ENCODE measurements at places on chromosomes 6 and 20. TPM values are rescaled to one million over a fixed set of nuclear protein-coding genes. Genes with fewer than 3 reads are reported as not detected.

DNA sequence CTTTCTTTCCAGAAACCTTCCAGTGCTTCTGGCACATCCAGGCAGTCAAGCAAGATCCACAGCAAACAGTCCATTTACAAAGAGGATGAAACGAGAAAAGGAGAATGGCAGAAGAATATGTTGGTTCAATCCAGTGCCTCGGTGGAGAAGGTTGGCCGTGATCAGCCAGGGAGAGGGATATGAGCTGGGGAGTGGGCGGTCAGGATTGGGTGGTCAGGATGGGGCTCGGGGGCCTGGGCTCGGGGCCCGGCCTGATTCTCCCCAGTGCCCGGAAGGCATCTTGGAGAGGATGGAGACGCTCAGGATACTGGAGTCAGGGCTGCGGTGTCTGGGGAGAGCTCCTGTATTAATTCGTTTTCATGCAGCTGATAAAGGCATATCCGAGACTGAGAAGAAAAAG, 61.3 kb downstream of the EFCAB8 start:
- no peak overlapping the region for H3K27ac ChIP-seq
- H3K27me3 ChIP-seq: peaks cover 34% of the 10 kb centered on the region
- DNase-seq: no peak
- H3K36me3 ChIP-seq: peaks cover 4% of the 10 kb centered on the region

- H3K4me1 ChIP-seq: no peaks in the 10 kb centered on the region
- no peak overlapping the region for H3K4me3 ChIP-seq
- H3K27me3 ChIP-seq: no peaks in the 10 kb centered on the region
- no peaks in the 10 kb centered on the region for H3K36me3 ChIP-seq
- no peak for DNase-seq
Measured at GRCh38 chr20:15866916-15867730, 706.1 kb downstream of the KIF16B start.

DNA sequence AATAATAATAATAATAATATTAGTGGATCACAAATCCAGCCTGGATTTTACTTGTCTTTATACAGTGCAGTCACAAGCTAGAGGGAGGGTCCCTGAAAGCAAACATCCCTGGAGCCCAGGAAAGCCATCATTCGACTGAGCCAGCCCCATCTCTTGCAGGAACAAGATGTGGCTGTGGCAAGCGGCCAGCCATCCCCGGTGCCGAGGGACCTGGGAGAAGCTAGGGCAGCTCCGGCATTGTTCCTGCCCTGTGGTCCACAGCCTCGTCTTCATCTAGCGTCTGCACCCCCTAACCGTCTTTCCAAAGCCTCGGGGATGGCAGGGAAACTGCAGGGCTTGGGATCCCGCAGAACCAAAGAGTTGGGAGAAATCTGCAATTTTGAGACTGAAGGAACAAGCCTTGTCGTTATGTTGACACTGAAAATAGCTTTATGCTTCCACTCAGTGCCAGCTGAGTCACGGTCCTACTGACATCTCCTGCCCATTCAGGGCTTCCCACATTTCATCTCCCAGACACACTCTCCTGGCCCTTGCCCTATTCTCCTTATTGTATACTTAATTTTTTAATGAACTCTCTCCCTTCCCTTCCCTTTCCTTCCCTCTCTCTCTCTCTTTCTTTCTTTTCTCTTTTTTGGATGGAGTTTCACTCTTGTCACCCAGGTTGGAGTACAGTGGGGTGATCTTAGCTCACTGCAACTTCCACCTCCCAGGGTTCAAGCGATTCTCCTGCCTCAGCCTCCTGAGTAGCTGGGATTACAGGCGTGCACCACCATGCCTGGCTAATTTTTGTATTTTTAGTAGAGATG, 62.5 kb upstream of the ZNFX1 start:
- no peak overlapping the region for H3K27ac ChIP-seq
- H3K36me3 ChIP-seq: peaks cover 5% of the 10 kb centered on the region
- peaks cover 8% of the 10 kb centered on the region for H3K4me1 ChIP-seq
- H3K4me3 ChIP-seq: no peak overlapping the region

- no peak overlapping the region for H3K27ac ChIP-seq
- H3K4me3 ChIP-seq: no peak overlapping the region
- H3K4me1 ChIP-seq: peaks cover 17% of the 10 kb centered on the region
- no peaks in the 10 kb centered on the region for H3K36me3 ChIP-seq
Measured at GRCh38 chr6:41630946-41631345, 7.3 kb upstream of the MDFI start.

GRCh38 chr6:137246791-137247202, 27.6 kb upstream of the IFNGR1 start:
- no peak overlapping the region for H3K4me3 ChIP-seq
- no peaks in the 10 kb centered on the region for H3K36me3 ChIP-seq
- H3K4me1 ChIP-seq: no peaks in the 10 kb centered on the region
- H3K27me3 ChIP-seq: no peaks in the 10 kb centered on the region
- no peak for DNase-seq

DNA sequence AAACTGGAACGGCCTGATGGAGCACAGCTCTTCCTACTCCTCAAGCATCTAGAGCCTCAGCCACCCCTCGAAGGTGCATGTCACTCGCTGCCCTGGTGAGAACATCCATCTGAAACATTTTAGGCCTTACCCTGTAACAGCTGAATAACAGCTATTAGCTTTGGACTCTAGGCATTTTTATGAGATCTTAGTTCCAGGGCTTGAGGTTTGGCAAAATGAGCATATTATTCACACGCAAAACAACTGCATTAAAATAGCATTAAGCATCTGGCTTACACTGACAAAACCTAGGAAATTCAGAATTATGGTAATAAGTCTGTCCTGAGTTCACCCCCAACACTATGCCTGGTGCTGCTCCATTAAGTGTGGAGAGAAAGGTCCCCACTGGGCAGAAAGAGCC, 56.1 kb downstream of the ADAT2 start:
- peaks cover 6% of the 10 kb centered on the region for H3K36me3 ChIP-seq
- no peak overlapping the region for H3K4me3 ChIP-seq
- no peak overlapping the region for H3K27ac ChIP-seq
- DNase-seq: no peak
- H3K27me3 ChIP-seq: no peaks in the 10 kb centered on the region
- peaks cover 34% of the 10 kb centered on the region for H3K4me1 ChIP-seq

GRCh38 chr20:47551222-47551621, 49.5 kb downstream of the NCOA3 start:
- H3K4me3 ChIP-seq: no peak overlapping the region
- H3K4me1 ChIP-seq: peaks cover 6% of the 10 kb centered on the region
- DNase-seq: no peak
- peaks cover 12% of the 10 kb centered on the region for H3K36me3 ChIP-seq
- H3K27ac ChIP-seq: no peak overlapping the region
- no peaks in the 10 kb centered on the region for H3K27me3 ChIP-seq

DNA sequence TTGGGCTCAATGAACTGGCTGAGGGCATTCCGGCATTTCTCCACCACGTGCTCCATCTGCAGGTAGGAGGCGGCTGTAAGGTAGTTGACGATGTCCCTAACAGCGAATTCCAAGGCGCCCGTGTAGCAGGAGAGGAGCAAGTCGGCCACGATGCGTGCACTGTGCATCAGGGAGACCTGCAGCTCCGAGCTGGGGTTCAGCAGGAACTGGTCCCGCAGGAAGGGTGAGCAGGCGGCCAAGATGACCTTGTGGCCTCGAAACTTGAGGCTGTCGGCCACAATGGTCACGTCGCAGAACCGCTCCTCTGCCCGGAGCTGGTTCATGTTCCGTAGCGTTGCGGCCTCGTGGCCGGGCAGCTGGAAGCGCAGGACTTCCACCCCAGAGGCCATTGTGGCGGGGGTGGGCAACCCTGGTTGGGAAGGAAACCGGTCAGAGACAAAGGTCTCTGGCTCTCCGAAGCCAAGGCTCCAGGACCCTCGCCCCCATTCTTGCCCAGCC, 920 bp downstream of the ZBTB12 start:
- peak overlapping the region; percentile 65 for H3K27ac ChIP-seq
- peak; percentile 32 for DNase-seq
- H3K4me3 ChIP-seq: peak overlapping the region; percentile 64
- peaks cover 39% of the 10 kb centered on the region for H3K4me1 ChIP-seq
- no peaks in the 10 kb centered on the region for H3K27me3 ChIP-seq
- peaks cover 71% of the 10 kb centered on the region for H3K36me3 ChIP-seq

DNA sequence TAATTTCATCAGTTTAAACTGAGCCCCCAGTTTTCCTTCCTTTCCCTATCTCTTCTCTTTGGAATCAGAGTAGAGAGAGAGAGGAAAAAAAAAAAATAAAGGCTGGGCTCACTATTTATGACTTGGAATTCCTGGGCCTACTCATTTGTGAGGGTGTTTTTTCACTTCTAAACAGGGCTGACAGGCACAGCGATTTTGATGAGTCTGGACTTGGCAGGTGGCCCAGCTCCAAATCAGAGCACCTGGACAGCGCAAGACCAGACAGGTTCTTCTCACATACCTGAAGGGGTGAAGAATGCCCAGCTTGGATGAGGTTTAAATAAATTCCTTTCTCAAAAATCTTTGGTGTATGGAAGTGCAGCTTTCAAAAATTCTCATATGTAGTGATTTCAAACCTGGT, 122.2 kb downstream of the KIF13A start:
- DNase-seq: peak; percentile 13
- H3K27me3 ChIP-seq: no peaks in the 10 kb centered on the region
- no peak overlapping the region for H3K4me3 ChIP-seq

GRCh38 chr6:129133770-129134192, 250.8 kb downstream of the LAMA2 start:
- no peaks in the 10 kb centered on the region for H3K4me1 ChIP-seq
- H3K27me3 ChIP-seq: peaks cover 20% of the 10 kb centered on the region
- DNase-seq: no peak
- no peaks in the 10 kb centered on the region for H3K36me3 ChIP-seq

DNA sequence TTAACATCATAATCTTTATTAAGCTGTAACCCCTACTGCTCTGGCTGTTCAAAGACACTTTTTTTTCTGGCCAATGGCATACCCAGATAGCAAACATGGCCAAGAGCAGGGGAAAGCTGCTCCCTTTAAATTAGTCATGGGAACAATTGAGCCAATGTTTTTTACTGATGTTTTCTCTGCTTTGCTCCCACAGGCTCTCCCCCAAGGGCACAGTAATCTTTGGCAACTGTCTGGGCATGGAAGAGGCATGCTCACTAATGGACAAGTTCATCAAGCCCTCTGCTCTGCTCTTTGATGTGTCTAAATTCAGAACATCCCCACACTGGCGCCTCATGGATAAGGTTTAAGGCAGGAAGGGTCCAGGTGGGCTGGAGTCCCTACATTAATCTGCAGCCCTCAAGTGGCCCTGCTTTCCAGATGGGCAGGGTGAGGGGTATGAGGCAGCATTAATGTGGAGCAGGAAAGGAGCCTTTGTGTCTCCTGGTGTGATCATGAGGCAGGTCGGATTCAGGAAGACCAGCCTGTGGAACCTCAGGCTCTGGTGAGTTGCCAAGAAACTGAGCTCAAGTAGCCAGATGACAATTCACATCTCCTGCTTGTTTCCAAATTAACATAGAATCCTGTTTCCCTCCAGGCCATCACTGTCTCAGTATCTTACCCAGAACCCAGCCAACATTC, 227.0 kb upstream of the CST7 start:
- no peak overlapping the region for H3K4me3 ChIP-seq
- no peaks in the 10 kb centered on the region for H3K4me1 ChIP-seq
- H3K27me3 ChIP-seq: peaks cover 50% of the 10 kb centered on the region
- DNase-seq: no peak
- H3K36me3 ChIP-seq: no peaks in the 10 kb centered on the region

- no peaks in the 10 kb centered on the region for H3K4me1 ChIP-seq
- no peak overlapping the region for H3K27ac ChIP-seq
- H3K27me3 ChIP-seq: no peaks in the 10 kb centered on the region
Measured at GRCh38 chr6:37451441-37452193, 18.6 kb downstream of the CMTR1 start.

DNA sequence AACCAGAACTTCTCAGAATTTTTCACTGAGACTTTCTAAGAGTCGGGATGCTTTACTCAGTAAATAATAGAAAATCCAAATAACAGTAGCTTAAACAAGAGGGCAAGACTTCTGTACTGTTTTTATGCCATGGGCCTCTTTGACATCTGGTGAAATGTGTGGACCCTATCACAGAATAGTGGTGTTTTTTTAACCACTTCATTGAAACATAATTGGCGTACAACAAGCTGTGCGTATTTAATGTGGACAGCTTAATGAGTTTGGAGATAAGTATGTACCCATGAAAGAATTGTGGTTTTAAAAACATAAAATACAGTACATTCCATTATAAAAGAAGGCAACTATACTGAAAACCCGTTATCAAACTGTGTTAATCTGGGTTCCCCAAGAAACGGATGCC, 37.7 kb downstream of the PDRG1 start:
- peaks cover 79% of the 10 kb centered on the region for H3K27me3 ChIP-seq
- H3K4me1 ChIP-seq: no peaks in the 10 kb centered on the region
- H3K27ac ChIP-seq: no peak overlapping the region
- H3K4me3 ChIP-seq: no peak overlapping the region
- H3K36me3 ChIP-seq: no peaks in the 10 kb centered on the region

- no peak overlapping the region for H3K4me3 ChIP-seq
- peaks cover 65% of the 10 kb centered on the region for H3K27me3 ChIP-seq
- H3K36me3 ChIP-seq: no peaks in the 10 kb centered on the region
Measured at GRCh38 chr6:168182908-168183612, 104.0 kb upstream of the FRMD1 start.

DNA sequence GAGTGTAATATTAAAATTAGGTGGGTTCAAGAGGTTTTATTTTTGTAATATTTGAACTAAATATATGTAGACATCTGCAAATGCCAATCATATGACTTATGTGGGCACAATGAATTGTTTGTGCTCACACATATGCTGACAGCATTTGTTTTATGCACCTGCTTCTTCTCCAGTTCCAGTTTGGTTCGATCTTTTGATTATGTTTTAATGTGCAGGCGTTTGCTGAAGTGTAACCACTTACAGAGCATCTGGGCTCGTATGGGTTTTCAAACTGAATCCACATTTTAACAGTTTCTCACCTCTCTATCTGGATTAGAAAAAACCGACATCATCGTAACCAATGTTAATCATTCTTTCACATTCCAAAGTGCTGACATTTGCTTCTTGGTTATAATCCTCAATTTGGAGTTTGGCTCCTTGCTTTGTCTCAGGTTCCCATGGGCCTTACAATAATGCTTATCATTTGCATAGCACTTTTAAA, 129.1 kb upstream of the SPACA1 start:
- H3K4me3 ChIP-seq: no peak overlapping the region
- H3K27ac ChIP-seq: no peak overlapping the region

DNA sequence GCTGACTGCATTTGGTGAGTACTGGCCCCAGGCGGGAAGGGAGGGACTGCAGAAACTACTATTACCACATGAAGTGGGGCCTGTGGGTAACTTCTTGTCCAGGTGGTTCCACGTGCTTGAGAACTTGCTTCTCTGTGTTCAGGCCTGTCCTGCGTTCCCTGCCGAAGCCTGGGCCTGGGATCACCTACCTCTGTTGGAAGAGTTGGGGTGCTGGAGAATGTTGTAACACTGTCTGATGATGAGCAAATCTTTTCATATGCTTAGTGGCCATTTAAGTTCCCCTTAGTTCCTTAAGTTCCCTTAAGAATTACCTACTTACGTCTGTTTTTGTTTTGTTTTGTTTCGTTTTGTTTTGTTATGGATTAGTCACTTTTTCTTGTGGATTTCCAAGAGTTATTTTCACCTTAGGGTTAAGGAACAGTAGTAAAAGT, 154.4 kb downstream of the DTNBP1 start:
- no peaks in the 10 kb centered on the region for H3K4me1 ChIP-seq
- DNase-seq: no peak
- no peaks in the 10 kb centered on the region for H3K27me3 ChIP-seq
- H3K27ac ChIP-seq: no peak overlapping the region

Gene WFDC5
- total RNA-seq: not detected

Gene SGK2
- total RNA-seq: 45.6 TPM

Gene MPIG6B
- not detected for total RNA-seq

Gene IBTK
- 54.9 TPM for total RNA-seq

Gene RIPPLY2
- total RNA-seq: not detected

Gene RALGAPA2
- 28.5 TPM for total RNA-seq

Measured in Calu3 (cell line).